ENCODE measurements at places on chromosomes 1 and 21.
A peak's percentile ranks its signal among the peaks of the same experiment; 100 is the strongest.

- no peak for DNase-seq
- no peak overlapping the region for H3K4me3 ChIP-seq
- H3K27me3 ChIP-seq: peaks cover 4% of the 10 kb centered on the region
- no peaks in the 10 kb centered on the region for H3K36me3 ChIP-seq
- H3K4me1 ChIP-seq: no peaks in the 10 kb centered on the region
These were observed 13.7 kb upstream of the SRP9 start for GRCh38 chr1:225763716-225764548.

- H3K4me3 ChIP-seq: no peak overlapping the region
- H3K4me1 ChIP-seq: peaks cover 16% of the 10 kb centered on the region
- DNase-seq: no peak
- no peaks in the 10 kb centered on the region for H3K36me3 ChIP-seq
These were observed 5.5 kb downstream of the KIF26B start for GRCh38 chr1:245160288-245160687.

- H3K4me1 ChIP-seq: no peaks in the 10 kb centered on the region
- DNase-seq: no peak
- no peak overlapping the region for H3K27ac ChIP-seq
These were observed 9.4 kb downstream of the COL6A1 start for GRCh38 chr21:45990741-45991605.

DNA sequence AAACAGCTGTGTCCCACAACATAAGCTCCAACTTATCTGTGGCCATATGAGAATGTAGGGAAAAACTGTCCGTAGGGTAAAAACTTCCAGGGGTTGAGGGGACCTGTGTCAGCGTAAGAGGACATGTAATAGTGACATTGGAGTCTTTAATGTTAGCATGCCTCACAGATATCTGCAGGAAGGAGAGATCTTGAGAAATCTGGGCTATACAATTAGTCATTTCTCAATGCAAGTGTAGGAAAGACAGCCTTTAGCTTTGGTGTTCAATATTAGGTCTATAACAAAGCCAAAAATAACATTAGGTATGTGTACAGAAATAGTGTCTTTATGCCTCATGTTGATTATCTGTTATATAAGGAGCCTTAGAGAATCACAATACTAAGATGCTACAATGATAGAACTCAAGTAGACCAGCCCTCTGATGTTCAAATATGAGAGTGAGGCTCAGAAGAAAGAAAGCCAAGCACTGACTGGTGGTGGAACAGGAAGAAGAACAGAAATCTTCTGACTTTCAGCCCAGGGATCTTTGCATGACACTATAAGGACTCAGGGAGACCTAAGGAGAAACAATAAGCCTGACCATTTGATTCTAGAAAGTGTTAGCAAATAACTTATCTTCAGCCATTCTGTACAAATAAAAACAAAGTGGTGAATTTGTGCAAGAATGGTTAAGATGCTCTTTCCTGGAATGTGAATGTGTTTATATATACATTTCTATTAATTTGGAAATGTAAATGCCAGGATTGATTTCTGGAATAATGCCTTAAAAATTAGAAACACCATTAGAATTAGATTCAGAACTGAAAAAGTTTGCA lies 152.6 kb downstream of the ZC3H11B start:
- H3K36me3 ChIP-seq: no peaks in the 10 kb centered on the region
- no peak overlapping the region for H3K4me3 ChIP-seq
- DNase-seq: no peak
- no peaks in the 10 kb centered on the region for H3K27me3 ChIP-seq
- no peak overlapping the region for H3K27ac ChIP-seq
- H3K4me1 ChIP-seq: no peaks in the 10 kb centered on the region

DNA sequence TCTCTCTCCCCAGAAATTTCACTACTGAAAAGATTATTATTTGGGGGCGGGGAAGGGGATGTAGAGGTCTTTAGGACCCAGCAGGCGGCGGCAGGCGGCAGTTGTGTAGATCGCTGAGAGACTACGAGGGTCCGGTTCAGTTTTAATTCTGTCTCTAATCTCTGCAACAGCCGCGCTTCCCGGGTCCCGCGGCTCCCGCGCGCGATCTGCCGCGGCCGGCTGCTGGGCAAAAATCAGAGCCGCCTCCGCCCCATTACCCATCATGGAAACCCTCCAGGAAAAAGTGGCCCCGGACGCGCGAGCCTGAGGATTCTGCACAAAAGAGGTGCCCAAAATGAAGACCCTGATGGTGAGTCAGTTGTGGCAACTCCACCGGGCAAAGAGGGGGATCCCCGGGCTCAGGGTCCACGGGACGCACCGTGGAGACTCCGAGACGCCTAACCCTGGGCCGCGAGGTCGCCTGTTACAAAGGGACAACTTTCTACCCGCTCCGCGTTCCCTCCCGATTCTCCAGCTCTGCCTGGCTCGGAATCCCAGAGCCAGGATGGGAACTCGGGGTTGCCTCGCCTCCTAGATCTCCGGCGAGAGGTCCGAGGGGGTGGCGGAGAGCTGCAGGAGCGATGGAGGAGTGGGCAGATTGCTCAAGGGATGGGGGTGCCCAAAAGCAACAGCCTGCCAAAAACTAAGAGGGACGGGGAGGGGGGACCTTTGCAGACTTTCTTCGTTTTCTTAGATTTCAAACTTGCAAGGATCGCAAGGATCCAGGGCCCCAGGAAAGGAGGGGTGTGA lies at the start of gene ST6GALNAC5:
ST6GALNAC5 (plus strand) TSS at position 139 of the 789 bp plus-strand sequence.
- no peak for DNase-seq
- peak within 1 kb of the TSS; percentile 46 for H3K4me3 ChIP-seq
- H3K27me3 ChIP-seq: peaks cover 26% of the 10 kb centered on the region
- no peaks in the 10 kb centered on the region for H3K36me3 ChIP-seq

All from CD4-positive, alpha-beta T cell (primary cell).